Muscle of back (tissue), 13 donors: ENCODE measurements at places on chromosomes 3 and 15.
A peak's percentile ranks its signal among the peaks of the same experiment; 100 is the strongest.

- DNase-seq = peak; percentile 82
These were observed 1.3 kb downstream of the FAM43A start for GRCh38 chr3:194686816-194687637.

DNA sequence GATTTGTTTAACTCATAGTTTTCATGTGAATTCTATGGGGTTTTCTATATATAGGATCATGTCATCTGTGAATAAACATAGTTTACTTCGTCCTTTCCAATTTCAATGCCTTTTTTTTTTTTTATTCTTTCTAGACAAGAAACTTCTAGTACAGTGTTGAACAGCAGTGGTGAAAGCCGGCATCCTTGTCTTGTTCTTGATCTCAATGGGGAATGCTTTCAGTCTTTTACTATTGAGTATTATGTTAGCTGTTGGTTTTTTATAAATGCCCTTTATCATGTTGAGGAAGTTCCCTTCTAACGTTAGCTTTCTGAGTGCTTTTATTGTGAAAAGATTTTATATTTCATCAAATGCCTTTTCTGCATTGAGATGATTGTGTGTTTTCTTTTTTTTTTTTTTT lies 69.0 kb downstream of the SLMAP start:
- no peak for DNase-seq

GRCh38 chr3:18035641-18036449 lies 293.4 kb upstream of the TBC1D5 start:
- DNase-seq = no peak

DNA sequence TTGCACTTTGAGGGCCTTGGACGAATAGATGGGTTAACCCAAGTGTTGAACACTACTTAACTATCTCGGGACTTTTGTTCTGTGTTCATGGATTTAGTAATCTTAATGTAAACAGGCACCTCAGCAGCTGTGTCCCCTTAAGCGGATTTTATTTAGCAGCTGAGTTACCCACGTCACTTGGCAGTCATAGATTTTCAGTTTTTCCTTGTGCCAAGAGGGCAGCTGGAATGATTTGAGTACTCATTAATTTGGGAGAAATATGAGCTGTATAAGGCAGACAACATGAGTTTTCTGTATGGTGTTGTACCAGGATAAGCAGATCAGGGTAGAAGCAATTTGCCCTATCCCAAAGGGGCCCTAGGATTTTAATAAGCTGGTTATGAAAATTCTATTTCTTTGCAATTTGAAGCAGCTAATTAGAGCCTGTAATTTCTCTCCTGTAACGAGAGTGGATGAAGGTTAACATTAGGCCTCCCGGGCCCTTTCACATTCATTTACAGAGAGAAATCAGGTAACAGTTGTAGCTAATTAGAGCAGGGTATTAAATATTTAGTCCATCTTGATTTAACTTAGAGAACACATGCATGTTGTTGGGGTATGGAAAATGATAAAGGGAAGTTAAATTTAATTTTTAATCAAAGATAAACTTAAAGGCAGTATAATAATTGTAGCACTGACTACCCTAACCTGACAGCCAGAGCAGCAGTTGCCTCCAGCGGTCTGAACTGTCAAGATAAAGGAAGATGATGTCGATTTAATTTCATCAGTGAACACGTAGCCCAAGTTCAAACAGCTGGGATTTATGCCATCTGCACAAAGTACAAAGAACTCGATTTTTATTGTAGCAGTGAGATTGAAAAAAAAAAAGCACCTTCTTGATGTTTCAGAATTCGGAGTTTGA lies 194.5 kb downstream of the LRTM1 start:
- DNase-seq = peak; percentile 38

DNA sequence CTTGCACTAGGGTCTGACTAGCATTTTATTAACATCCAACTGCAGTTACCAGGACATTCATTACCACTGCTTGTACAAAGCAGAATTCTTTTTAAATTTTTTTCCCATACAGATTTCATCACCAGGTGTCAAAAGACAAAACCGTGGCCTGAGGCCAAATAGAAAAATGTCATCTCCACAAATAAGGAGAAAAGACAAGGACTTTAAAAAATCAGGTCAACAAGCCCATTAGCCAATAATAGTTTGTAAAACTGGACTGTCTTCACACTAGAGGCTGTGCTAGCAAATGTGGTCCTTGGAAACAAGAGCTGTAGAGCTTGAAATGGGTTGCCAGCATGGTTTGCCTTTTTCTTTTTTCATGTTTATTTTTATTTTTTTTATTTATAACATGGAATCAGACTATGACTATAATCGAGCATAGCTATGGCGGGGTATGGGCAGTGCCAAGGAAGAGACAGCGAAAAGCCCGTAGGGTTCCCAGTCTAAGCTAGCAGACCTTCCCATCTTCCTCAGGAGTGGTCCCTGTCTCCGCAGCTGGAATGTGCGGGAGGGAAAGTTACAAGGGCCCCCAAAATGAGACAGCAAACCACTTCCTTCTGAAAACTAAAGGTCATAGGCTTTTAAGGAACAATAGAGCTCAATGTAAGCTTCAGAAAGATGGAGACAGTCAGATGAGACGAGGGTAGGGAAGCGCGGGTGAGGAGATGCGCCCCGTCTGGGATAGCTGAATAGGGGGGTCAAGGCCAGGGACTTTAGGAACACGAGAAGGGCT lies 1.5 kb downstream of the PTPN9 start:
- DNase-seq = peak; percentile 63

DNA sequence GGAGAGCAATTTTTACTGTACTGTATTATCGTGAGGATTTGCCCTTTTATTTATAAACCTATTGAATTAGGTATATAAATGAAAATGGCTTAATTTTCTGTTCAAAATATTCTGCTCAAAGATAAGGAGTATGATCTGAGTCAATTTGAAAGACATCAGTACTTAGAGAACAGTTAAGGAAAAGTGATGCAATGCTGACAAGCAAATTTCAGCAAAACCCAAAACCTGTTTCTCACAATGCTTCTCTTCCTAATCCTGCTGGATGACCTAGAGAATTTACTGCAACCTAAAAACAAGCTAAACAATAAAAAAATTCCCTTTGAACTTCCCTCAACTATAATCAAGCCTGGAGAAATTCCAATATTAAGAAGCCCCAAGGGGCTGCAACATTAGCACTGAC lies 82.7 kb downstream of the RFX7 start:
- no peak for DNase-seq

- DNase-seq = no peak
These were observed 7.5 kb upstream of the PLA2G4D start for GRCh38 chr15:42101861-42102260.

- DNase-seq = peak; percentile 64
These were observed 44.5 kb upstream of the CCNL1 start for GRCh38 chr3:157204431-157204830.

- DNase-seq = no peak
These were observed 140.7 kb downstream of the VPS8 start for GRCh38 chr3:184952671-184953070.
